ENCODE measurements at places on chromosomes 12 and 14.

GRCh38 chr12:51901121-51901817 is 6.0 kb upstream of the ACVRL1 start:
- no peak for DNase-seq

GRCh38 chr14:92425101-92425500 is 88.5 kb upstream of the RIN3 start:
- DNase-seq, result no peak

DNA sequence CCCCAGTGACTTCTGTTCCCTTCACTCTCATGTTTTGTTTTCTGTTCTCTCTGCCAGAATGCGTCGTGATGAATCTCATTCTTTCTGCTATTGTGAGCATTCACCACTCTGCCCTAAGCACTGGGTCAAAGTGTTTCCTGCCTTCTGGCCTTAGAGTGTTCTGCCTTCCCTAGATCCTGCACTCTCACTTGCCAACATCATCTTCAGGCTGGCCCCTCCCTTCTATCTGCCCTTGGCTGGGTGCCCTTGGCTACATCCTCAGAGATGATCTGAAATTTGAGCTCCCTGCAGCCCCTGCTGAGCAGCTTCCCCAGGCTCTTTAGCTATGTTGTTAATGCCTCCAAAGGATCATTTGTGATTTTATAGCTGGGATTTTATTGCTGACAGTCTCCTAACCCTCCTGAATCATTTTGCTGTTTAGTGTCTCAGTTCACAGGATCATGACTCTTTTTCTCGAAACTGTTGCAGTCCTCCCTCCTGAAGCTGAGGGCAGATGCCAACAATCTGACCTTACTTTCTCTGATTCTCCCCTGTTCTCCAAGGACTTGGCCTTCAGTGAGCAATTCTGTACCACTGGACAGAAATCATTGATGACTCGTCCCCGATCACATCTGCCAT is 4.5 kb downstream of the DHRS2 start:
- no peak for DNase-seq

GRCh38 chr12:50186681-50187080 is 19.5 kb upstream of the CERS5 start:
- no peak for DNase-seq

- no peak for DNase-seq
These were observed 10.0 kb downstream of the EML1 start for GRCh38 chr14:99803106-99803775.

- no peak for DNase-seq
These were observed 9.7 kb downstream of the PAWR start for GRCh38 chr12:79681008-79681590.

GRCh38 chr14:76698631-76699030 is 62.6 kb upstream of the VASH1 start:
- DNase-seq, result no peak

DNA sequence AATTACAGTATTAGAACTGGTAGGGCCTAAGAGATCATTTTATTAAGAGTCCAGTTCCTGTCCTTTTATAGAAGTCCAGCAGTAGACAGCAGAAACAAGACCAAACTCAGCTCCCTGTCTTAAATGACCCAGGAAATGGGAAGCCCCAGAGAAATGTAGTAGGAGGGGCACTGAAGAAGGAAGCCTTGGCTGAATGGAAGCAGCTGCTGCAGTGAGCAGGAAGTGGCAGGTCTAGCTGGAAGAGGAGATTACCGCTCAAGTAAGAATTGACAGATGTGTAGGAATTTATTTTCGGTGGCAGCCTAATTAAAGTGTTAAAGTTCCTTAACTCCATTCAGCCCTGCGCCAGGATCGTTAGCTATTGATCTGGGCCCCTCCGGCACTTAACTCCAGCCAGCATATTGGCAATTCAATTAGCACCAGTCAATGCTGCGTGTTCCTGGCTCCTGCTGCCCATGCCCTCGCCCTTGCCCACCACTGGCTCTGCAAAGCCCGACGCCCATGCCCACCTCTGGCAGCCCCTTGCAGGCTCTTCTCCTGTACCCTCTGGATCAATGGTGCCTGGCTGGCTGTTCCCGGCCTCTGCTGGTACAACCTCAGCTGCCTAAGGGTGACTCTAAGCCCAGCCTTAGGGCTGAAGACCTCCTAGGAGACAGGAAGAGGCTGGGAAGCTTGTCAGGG is 21.1 kb downstream of the ZFHX2 start:
- DNase-seq, result no peak

DNA sequence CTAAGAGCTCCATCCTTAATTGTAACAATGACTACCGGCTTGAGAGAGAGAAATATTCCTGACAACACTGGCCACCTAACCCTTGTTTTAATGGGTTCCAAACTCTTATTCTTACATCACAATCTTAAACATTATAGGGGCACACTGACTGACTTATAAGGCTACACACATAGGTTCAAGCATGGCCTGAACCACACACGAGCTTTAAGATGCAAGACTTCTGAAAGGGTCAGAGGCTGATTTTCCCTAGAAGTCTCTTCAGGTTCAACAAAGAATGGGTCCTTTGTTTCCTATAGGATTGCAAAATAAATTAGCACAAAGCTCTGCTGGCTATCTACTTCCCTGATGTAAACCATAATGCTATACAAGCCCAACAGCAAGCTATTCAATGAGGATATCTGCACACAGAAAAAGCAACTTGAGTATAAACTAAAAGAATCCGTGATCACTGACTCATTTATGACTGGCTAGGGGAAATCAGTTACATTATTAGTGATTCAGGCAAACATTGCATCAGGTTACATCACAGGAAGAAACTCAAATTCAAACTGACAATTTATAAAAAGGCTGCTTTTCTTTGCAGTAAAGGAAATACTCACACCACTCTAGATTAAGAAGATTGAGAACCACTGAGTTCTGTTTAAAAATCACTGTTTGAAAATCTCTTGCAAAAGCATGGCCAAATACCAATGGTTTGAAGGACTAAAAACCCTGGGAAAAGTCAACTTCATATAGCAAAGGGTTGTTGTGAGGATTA is 8.5 kb downstream of the BTG1 start:
- DNase-seq, result peak; percentile 85

- no peak for DNase-seq
These were observed 841.7 kb downstream of the DIO2 start for GRCh38 chr14:79369359-79370332.

- peak; percentile 70 for DNase-seq
These were observed 23.6 kb downstream of the DAD1 start for GRCh38 chr14:22565391-22565945.

- no peak for DNase-seq
These were observed 310 bp downstream of the BICDL1 start for GRCh38 chr12:119989361-119989730.
